ENCODE measurements at places on chromosomes 16 and 17. TPM values are rescaled to one million over a fixed set of nuclear protein-coding genes. Genes with fewer than 3 reads are reported as not detected.

The MT4 gene
- total RNA-seq = not detected

The HSD11B2 gene
- 0.78 TPM for total RNA-seq

The INO80E gene
- 71.4 TPM for total RNA-seq

The KLHL10 gene
- not detected for total RNA-seq

The CTRL gene
- total RNA-seq = 0.35 TPM

The GUCY2D gene
- 0.49 TPM for total RNA-seq

All from foreskin keratinocyte (primary cell).